Hematopoietic multipotent progenitor cell (in vitro differentiated cells): ENCODE measurements at places on chromosomes 7 and 10. TPM values are rescaled to one million over a fixed set of nuclear protein-coding genes. Genes with fewer than 3 reads are reported as not detected.

DNA sequence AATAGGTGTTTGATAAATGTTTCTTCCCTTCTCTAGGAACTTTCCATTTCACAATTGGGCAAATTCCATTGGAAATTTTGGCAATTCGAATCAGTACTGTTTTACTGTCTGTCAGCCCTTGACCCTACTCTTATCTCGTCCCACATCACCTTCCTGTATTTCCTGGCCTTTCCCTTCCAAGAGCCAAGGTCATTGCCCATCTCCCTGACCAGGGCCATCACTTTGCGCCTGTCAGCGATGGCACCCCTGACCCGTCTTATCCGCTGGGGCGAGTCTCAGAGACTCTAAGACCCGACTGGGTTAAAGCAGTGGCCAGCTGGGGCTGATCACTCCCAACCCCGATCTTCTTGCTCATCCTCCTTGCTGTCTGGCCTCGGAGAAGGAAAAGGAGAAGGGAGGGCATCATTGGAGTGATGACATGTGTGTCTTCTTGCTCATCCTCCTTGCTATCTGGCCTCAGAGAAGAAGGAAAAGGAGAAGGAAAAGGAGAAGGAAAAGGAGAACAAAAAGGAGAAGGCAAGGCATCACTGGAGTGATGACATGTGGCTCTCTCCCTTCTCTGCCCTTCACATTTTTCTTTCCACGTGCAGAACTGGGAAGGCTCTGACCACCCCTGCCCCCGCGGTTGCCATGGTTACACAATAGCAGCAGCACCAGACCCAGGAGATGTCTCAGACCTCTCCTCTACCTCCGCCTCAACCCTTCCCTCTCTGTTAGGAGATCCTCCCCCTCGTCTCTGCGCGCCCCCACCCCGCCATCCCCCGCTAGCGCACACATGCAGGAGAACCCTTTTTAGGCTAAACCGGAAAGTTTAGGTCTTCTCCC lies 2.0 kb downstream of the SEMA3D start:
- DNase-seq, result no peak

DNA sequence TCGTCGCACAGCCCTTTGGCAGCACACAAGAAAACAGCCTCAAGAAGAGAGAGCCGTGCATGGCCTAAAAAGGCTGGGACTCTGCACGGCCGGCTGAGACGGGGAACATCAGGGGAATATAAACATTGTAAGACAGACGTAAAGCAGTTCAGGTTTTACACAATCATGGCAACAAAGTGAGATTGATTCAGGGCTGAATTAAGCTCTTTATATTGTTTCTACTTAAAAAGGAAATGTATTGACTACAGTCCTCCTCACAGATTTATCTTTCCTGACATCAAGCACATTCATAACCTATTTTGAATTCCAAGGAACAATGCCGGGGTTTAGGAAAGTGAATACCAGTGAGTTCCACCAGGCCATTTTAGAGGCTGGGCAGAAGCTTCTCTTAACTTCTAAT lies 25.2 kb downstream of the SORBS1 start:
- no peak for DNase-seq

GRCh38 chr7:7911369-7912123 lies 57.0 kb upstream of the GLCCI1 start:
- DNase-seq, result no peak

DNA sequence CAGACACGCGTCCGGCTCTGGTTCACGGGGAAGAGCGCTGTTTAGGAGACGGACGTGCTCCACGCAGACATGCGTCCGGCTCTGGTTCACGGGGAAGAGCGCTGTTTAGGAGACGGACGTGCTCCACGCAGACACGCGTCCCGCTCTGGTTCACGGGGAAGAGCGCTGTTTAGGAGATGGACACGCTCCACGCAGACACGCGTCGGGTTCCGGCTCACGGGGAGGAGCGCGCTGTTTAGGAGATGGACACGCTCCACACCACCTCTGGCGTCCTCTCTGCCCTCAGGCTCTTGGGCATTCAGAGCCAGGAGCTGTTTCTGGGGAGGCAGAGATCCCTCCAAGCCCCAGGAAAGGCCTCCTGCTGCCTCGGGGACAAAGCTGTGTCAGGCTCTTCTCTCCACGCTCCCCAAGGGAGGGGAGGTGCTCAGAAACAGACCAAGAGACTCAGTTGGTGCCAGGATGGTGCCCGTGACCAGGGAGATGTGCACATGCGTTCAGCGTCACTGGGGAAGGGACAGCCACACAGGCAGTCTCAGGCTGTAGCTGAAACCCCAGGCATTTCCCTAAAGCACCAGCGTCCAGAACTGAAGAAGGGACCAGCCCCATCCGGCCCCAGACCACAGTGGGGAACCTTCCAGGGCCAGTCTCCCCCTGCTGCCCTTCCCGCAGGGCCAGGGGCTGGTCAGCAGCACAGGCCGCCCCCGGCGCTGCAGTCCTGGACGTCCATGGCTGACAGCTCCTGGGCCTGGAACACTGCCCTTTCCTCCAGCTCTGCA lies 175.6 kb downstream of the ELFN1 start:
- no peak for DNase-seq

GRCh38 chr7:159198016-159198724 lies 53.5 kb upstream of the VIPR2 start:
- DNase-seq, result no peak

GRCh38 chr7:20440472-20441105 lies 109.9 kb downstream of the ITGB8 start:
- no peak for DNase-seq

- DNase-seq, result no peak
Observed at GRCh38 chr7:131625817-131626372, 69.5 kb upstream of the PODXL start.

DNA sequence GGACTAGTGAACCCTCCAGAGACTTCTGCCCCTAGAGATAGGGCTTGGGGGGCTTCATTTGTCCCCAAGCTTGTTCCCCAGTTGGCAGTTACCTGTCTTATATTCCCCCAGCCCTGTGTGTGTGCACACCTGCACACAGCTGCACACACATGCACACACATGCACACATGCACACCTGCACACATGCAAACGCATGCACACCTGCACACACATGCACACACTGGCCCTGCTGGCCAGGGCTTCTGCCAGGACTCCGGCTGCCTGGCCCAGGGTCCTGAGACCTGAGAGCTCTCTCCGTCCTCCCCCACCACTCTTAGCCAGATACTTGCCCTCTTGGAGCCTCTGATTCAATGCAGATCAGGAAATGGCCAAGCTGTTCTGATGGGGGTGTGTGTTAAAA lies 6.7 kb downstream of the ZMIZ1 start:
- DNase-seq, result no peak

DNA sequence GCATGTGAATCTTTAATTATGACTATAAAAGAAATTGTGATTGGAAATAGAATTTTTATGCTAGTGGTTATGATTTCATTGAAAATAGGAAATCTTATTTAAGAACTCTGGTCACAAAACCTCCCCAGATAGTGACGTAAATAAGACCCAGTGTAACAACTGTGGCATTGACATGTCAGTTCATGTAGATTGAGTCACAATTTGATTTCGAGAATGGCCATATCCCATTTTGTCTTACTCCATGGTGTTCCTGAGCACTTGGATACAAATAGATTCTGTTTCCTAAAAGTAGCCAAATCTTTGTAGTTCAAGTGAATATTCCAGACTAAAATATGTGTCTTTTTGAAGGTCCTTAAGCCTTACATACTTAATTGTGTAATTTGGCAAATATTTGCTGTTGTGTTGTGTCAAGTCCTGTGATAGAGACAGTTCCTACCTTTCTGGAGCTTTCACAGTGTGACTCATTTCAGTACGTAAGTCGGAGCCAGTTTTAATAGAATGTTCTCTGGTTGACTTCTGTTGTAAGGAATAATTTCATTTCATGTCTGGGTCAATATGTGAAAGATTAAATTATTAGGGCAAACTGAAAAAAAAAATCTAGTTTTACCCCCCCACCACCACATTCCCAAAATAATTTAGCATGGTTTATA lies 37.1 kb upstream of the TOMM7 start:
- no peak for DNase-seq

DNA sequence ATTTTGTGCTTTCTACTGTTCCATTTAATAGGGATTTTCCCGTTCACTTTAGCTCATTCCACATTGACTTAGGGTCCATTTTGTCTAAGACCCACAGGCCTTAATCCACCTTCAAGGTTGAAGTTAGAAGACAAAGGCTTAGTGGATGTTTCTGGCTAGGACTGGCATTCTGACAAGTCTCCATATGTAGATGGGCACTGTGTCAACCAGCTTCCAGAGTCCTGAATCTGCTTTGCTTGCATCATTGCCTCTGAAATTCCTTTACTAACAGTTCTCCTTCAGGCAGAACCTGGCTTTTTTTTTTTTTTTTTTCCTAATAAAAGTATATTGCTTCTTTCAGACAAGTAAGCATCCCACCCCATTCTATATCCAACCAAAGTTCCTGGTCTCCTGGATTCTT lies 69.6 kb upstream of the PDCD4 start:
- no peak for DNase-seq

DNA sequence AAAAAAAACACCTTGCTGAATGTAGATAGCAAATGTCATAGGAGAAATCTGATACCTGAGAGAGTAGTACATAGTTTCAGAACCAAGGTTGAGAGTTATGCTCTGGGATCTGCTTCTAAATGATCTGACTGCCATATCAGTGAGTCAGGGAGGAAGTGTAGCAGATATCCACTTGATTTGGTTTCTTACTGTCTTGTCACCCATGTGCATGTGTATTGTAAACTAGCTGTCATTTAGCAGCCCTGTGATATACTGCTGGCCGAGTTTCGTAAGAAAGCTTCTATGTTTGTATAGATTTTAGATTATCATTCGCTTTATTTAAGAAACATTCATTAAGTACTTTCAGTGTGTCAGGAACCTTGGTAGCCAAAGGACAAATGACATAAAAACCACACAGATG lies 42.0 kb downstream of the SP4 start:
- DNase-seq, result no peak

- DNase-seq, result no peak
Observed at GRCh38 chr10:8898745-8899330, 844.4 kb downstream of the GATA3 start.

- DNase-seq, result no peak
Observed at GRCh38 chr7:1749864-1750466, 79.9 kb downstream of the ELFN1 start.

- no peak for DNase-seq
Observed at GRCh38 chr10:29949411-29950011, 109.9 kb downstream of the JCAD start.

GRCh38 chr10:119305860-119306513 lies 98.6 kb downstream of the GRK5 start:
- DNase-seq, result peak; percentile 98

DNA sequence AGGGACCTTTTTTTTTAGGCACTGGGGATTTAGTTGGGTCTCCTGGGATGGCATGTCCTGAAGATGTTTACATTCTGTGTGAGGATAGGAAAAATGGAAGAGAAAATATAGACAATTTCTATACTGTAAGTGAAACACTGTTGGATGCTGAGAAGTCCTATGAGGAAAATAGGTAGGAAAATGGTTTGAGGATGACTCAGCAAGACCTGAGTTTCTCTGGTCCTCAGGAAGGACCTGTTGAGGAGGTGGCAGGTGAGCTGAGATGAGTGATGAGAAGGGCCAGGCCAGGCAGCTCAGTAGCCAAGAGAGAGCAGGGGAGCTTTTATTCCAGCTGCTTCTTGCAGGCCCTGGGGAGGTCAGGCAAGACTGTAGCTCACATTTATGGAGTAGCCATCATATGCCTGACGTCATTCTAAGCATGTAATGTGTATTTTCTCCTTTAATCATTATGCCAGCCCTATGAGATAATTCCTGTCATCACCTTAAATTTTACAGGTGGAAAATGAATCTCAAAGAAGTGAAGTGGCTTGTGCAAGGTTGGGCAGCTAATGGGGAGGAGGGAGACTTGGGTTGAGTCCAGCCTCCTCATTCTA lies 19.1 kb upstream of the LRRC18 start:
- no peak for DNase-seq

DNA sequence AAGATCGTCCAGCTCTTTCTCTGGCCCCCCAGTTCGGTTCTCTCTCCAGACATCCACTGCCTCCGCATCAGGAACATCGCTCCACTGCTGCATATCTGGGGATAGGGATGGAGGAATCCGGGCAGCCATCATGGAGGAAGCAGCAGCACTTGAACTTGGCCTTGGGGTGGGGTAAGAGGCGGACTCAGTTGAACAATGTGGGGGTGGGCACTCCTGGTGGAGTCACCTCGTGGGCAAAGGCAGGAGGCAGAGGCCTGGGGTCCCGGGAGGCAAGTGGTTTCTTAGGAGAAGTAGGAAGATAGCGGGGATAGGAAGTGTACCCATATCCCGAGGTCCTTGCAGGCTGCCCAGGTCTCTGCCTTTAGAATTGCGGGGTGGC lies 98.3 kb downstream of the CHST15 start:
- no peak for DNase-seq

DNA sequence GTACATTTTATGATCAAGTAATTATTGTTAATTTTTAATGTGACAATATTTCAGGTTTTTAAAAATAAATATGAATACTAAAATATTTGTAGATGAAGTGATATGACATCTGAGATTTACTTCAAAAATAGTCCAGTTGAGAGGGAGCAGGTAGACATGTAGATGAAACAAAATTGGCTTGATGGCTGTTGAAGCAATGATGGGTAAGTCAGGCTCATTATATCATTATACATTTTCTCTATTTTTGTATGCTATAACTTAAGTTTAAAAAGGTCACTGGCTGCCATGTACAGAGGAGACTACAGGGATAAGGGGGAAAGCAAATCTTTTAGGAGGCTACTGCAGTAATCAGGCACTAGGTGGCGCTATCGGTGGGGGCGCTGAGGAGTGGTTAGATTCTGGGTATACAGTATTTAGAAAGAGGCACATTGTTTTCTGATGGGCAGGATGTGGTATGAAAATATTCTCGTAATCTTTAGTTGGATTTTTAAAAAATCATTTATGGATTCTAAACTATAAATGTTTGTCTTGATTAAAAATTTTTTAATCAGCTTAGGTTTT lies 189.8 kb upstream of the IMMP2L start:
- no peak for DNase-seq

- DNase-seq, result no peak
Observed at GRCh38 chr10:126650161-126650560, 20.3 kb downstream of the C10orf90 start.

DNA sequence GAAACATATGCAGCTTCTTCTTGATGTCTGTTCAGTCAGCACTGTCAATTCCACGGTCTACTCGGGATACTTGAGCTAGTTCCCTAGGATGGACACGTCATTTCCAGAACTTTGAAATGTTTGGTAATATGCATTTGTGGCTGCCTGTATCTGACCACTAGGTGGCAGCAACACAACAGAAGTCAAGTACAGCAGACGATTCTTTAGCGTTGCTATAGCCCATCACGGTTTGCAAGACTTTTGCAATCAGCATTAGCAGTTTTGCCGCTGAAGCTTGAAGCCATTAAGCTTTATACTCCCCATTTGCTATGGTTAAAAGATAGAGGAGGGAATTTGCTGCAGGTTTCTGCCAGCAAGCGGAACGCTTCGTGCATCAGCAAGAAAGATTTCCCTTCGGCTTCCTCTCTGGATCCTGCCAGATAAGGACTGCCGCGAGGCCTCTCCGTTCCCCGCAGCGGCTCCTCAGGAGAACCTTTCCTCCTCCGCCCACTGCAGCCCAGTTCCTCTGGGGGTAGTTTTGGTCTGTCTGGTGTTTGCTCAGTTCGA lies 63.5 kb downstream of the ABCC2 start:
- DNase-seq, result peak; percentile 91

- DNase-seq, result no peak
Observed at GRCh38 chr7:6656413-6656812, 19.3 kb downstream of the ZNF316 start.

The PRF1 gene
- 0.81 TPM for total RNA-seq

The ZNF239 gene
- 1.1 TPM for total RNA-seq

The CYP17A1 gene
- total RNA-seq, result not detected

The POP7 gene
- total RNA-seq, result 31.8 TPM

The AMZ1 gene
- 2.4 TPM for total RNA-seq

The SPDYE16 gene
- total RNA-seq, result under 0.01 TPM

The PLCE1 gene
- under 0.01 TPM for total RNA-seq
